Activated CD4-positive, alpha-beta T cell treated with anti-CD3 and anti-CD28 coated beads, Interleukin-10, Interleukin-2, amounts not matched to agents 100 ng/mL and 50 ng/mL, durations not matched to agents 16 hours and 8 hours (primary cell): ENCODE measurements at places on chromosomes 13 and 19.

DNA sequence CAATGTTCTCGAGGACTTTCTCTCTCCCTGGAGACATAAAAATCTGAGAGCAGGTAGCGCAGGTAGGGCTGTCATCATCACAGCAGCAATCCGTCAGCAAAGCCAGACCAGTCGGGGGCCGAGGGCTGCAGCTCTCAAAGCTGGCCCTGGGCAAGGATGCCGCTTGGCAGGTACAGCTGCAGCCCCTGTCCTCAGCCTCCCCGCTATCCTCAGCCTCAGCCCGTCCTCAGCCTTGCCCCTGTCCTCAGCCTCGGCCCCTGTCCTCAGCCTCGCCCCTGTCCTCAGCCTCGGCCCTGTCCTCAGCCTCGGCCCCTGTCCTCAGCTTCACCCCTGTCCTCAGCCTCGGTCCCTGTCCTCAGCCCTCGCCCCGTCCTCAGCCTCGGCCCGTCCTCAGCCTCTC lies 10.9 kb downstream of the C13orf46 start:
- no peak for DNase-seq

DNA sequence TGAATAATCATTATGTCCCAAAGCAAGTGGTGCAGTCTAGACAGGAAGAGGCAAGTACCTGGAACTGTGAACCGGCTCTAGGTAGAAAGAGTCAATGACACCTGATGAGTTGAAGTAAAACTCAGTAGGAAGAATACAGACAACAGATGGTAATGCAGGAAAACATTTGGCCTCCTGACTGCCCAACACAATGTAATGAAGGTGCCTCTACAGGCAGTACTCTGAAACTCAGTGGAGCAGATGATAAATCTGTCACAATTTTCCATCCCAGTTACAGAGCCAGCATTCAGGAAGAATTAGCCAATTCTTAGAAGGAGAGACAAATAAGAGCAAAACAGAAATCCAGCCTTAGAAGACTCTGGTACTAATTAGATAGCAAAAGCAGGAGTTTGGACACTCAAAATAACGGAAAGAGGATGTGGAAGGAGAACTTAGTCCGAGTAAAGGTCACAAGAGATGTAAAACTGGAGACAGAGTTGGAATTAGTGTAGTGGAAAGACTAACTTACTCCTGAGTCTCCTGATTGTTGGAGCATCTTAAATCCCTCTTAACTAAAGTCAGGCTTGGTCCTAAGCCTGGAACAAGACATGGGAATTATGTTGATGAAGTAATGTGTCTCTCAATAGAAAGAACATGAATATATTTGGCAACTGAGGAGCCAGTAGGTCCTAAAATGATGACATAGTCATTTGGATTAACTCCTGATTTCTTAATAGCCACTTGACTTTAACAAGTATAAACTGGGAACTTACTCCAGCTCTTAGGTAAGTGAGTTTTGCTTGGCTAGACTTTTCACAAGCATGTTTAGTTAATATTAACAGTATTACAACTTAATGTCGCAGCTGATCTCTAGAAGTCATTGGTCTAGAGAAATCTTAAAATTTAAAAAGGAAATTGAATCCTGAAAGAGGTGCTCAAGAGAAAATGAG lies 457.3 kb upstream of the MIR17HG start:
- no peak for DNase-seq

DNA sequence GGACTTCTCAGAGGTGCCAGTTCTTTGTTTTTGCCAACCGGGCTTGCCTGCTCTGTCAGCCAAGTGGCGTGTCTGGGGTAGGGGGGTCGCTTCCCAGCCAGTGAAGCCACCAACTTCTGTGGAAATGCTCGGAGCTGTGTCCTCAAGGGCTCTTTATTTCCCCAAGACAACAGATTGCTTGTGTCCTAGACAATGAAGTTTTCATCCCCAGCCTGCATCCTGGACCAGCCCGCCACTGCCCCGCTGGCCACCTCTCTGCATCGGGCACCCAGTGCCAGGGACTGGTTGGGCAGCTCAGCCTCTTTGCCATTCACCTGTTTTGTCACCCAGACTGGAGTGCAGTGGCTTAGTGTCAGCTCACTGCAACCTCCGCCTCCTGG lies 3.7 kb downstream of the RAB11B start:
- DNase-seq, result no peak

DNA sequence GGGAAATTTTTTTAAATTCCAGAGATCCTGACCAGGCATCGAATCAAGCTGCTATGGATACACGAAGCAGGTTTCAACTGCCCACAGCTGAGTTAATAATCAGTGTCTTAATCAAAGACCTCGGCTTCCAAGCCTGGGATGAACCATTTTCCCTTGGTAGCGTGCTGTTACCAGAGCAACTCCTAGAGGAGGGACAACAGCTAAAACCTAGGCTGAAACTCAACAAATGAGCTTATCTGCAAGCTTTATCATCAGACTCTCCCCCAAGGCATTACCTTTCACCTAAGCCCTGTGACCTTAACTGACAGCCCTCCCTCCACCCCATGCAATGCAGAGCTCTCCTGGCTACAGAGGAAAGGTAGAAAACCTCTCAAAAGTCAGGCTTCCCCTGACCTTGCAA lies 39.7 kb downstream of the RCBTB1 start:
- DNase-seq, result no peak

GRCh38 chr19:40529093-40529954 lies 47.3 kb upstream of the SHKBP1 start:
- DNase-seq, result peak; percentile 90

GRCh38 chr13:68293631-68294030 lies 1063.5 kb upstream of the PCDH9 start:
- no peak for DNase-seq

- no peak for DNase-seq
Observed at GRCh38 chr13:43243711-43244110, 220.3 kb downstream of the DNAJC15 start.

DNA sequence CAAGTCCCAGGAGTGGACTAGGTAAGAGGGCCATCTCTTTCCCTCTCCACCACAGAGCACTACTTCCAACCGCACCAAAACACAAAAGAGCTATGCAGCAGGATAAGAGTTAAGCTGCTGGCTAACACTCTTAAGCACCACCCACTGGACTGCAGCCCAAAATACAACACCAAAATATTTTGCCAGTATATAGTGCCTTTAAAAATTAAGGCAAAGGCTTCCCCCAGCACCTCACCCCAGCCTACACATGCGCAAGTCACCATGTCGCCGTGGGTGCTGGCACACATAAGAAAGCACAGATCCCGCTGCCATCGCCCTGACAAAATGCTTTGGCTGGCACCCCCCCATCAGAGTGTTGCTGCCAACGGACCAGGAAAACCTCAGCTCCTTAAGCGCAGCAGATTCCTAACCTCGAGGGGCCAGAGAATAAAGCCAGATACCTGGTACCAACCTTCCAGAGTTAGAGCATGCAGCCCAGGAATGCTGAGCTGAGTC lies 608.3 kb downstream of the PCDH17 start:
- no peak for DNase-seq

DNA sequence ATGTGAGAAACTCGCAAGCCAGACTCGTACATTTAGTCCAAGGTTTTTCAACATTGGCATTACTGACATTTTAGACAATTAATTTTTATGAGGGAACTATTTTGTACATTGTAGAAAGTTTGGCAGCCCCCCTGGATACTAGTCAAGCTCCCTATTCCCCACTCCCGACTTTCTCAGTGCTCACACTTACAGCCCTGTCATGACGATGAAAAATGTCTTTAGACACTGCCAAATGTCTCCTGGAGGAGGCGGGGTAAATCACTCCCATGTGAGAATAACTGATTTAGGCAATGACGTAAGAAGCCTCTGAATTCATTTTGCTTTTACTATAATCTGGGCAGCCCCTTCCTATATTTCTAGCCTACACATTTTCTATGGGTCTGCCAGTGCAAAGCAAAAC lies 535.8 kb upstream of the KLHL1 start:
- no peak for DNase-seq

DNA sequence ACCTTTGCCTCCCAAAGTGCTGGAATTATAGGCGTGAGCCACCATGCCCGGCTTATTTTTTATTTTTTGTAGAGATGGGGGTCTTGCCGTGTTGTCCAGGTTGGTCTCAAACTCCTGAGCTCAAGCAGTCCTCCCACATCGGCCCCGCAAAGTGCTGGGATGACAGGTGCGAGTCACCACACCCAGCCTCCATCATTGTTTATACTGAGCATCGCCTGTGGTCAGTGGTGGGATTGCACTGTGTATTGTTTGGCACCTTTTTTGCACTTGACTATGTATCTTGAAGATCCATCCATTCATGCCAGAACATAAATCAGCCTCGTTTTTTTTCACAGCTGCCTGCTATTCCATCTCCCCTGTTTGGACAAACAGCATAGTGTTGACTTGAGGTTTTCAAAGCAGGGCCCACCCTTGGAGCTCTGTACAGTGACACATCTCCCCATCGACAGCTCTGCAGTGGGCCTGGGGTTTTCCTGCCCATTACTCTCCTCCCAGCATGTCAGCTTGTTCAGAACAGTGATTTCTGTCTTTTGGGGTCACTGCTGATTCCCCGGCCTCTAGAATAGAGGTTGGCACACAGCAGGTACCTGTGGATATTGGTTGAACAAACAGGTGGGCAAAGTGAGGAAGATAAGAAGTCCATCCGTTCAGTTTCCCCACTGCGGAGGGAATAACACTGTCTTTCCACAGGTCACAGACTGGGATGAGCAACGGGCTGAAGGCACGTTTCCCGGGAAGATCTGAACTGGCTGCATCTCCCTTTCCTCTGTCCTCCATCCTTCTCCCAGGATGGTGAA lies 8.2 kb upstream of the UPK1A start:
- DNase-seq, result no peak

GRCh38 chr13:102441085-102441484 lies 39.2 kb upstream of the FGF14 start:
- DNase-seq, result no peak

DNA sequence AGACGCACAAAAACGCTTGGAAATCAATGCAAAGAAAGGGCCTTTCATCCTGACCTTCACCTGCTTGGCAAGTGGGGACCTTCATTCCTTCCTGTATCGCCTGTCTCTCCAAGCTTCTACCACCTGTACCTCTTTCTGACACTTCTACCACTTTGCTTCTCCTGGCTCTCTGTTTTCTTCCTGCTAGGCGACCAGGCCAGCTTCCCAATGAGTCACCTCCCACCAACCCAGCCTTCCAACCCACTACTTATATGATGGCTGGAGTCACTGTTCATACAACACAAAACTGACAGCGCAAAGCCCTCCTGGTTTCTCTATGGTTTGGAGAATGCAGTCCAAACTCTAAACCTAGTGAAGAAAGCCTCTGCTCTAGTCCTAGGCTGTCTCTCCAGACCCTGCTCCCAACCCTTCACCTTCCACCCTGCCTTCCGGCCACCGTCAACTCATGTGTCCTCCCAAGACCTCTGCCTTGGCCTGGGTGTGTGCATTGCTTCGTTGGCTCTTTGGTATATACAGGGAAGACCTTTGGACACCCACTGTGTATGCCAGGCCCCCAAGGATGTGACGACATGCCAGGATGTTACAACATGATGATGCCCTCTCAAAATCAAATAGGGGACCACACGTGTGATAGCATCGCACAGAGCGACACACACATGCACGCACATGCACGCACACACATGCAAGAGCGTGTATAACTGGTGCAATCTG lies 148.5 kb downstream of the STK24 start:
- DNase-seq, result no peak

GRCh38 chr13:98019186-98019585 lies 65.7 kb downstream of the IPO5 start:
- no peak for DNase-seq

GRCh38 chr19:33622809-33623511 lies 1.2 kb downstream of the CHST8 start:
- no peak for DNase-seq

DNA sequence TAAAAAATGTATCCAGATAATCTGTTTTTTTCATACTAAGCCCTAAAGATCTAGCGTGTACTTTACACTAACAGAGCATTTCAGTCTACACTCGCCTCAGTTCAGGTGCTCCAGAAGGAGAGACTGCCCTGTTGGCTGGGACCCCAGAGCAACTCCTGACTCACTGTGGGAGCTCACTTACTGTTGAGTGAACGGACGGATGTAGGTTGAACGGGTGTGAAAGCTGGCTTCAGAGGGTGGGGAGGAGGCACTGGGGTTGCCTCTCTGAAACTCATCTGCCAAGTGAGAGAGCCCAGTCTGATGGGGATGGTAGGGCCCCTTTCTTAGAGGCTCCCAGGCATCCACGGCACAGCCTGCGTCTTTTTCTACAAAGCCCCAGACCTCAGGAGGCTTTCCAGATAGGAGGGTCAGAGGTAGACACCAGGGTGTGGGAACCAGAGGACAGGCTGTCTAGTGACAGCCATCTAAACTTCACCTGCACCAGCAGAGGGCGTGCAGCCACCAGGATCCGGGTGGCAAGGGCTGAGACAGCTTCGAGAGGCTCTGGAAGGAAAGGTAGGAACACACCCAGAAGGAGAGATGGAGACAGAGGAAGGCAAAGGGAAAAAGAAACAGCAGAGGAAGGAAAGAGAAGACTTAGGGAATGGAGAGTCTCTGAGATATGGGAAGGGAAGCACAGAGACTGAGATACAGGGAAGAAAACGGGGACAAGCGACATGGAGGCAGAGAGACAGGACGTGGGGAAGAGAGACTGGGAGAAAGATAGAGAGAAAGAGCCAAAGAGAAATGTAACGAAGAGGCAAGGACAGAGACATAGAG lies 3.7 kb downstream of the KASH5 start:
- peak; percentile 85 for DNase-seq

DNA sequence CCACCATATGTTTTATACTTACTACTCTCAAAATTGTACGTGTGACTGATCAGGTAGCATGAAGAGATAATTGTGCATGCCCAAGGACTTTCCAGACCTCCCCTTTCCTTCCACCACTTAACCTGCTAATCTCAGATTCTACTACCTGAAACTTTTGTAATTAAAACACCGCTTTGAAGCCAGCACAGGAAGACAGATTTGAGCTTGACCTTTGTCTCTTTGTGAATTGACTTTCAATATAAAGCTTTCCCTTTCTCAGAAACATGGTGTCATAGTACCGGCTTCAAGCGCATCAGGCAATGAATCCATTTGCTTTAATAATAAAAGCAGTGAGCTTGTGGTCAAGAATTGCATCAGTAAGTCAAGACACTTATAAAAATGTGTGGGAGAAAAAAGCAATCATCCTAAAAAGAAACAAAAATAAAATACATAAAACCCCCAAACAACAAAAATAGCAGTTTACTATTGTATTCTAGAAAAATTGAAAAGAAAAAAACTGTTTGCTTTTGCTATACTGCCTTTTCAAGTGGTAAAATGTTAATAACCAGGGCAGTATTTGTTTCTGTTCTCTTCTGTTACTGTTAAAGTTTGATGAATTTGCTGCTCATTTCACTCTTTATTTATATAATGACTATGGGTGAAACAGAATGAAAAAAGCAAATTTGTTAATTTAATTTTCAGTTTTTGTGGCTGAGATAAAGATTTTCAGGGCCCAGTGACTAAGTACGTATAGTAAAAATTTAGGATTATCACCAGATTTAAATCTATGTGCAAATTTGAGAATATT lies 2075.3 kb downstream of the PCDH9 start:
- DNase-seq, result no peak

DNA sequence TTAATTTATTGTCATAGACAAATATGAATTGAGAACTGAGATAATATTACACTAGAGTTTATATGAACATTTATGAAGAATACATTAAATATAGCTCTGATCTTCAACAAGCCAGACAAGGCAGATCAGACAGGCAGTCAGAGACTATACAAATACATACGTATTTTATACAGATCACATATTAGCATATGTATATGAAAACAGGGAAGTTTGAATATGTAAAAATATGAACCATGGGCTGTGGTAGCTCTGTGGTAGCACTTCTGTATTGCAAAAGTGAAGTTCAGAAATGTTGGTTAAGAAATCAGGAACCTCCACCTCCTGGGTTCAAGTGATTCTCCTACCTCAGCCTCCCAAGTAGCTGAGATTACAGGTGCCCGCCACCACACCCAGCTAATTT lies 20.7 kb downstream of the GPR180 start:
- no peak for DNase-seq

GRCh38 chr13:83937579-83937978 lies 55.3 kb upstream of the SLITRK1 start:
- no peak for DNase-seq
